Inflammatory macrophage (primary cell): ENCODE measurements at places on chromosomes 16 and 17.
A peak's percentile ranks its signal among the peaks of the same experiment; 100 is the strongest.

GRCh38 chr16:57551057-57551456, 8.6 kb downstream of the ADGRG5 start:
- DNase-seq: no peak

DNA sequence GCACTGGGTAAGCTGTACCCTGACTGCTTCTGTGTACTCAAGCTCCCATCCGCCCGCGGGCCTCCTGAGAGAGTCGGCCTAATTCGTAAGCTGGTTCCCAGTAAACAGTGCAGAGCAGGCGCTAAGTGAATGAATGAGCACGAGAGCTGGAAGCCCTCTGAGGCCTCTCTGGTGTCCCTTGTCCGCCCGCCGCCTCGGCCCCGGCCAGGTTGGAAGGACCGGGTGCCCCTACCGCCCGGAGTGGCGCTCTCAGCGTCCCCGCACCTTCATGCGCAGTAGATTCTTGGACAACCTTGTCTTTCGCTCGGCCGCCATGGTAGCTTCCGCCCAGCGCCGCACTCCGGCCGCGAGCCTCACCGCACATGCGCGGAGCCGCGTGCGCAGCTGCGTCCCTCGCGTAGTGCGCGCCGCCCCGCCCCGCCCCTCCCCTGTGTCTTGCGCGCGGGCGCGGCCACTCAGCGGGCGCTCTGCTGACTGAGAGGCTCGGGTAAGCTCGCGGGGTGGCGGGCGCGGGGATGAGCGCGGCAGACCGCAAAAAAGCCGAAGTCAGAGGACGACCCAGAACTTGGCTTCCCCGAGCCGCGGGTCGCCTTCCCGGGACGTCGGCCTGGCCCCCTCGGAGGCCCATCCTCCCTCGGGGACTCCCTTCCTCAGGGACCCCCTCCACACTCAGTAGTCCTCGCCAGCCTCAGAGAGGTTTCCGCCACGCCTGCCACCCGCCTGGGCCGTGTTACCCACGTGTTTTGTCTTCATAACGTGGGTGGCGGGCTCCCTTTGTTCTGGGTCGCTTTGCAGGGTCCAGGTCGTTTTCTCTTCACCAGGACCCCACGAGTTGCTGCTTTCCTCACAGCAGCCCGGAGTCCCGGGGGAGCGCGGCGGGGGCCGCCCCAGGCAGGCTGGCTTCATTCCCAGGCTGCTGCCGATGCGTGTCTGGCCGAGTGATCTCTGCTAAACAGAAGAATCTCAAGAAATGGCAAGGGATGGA, at the start of gene MPHOSPH6:
Gene MPHOSPH6, minus strand, starts transcription at position 364 of the 985 bp plus-strand sequence. Its CDS starts 49 bp downstream, at position 315.
- peak; percentile 96 for DNase-seq

DNA sequence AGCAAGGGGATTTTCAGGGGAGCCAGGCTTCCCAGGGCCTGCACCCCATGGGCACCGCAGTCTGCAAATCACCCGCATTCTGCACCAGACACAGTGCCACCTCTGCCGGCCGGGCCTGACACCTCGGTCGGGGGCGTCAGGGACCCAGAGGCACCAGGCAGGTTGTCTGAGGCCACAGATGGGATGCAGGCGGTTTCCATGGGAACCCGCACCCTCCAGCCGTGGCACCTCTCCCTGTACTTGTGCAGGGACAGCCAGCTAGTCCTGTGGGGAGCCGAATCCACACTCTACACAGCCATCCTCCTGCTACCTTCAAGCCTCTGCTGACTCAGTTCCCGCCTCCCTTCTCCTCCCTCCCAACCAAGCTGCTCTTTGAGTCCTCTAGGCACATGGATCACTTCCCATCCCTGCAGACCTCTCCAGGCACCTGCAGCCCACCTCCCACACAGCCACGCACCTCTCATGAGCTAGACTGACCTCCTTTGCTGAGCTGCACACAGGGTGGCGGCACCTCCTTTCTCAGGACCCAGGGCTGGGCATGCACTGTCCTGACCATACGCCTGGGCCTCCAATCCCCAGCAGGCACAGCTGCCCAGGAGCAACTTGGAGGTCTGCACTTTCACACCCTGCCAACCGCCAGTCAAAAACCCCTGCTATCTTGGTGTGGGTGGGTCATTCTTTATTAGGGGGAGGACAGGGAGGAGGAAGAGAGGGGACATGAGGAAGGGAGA, 119.5 kb downstream of the C16orf78 start:
- DNase-seq: no peak

DNA sequence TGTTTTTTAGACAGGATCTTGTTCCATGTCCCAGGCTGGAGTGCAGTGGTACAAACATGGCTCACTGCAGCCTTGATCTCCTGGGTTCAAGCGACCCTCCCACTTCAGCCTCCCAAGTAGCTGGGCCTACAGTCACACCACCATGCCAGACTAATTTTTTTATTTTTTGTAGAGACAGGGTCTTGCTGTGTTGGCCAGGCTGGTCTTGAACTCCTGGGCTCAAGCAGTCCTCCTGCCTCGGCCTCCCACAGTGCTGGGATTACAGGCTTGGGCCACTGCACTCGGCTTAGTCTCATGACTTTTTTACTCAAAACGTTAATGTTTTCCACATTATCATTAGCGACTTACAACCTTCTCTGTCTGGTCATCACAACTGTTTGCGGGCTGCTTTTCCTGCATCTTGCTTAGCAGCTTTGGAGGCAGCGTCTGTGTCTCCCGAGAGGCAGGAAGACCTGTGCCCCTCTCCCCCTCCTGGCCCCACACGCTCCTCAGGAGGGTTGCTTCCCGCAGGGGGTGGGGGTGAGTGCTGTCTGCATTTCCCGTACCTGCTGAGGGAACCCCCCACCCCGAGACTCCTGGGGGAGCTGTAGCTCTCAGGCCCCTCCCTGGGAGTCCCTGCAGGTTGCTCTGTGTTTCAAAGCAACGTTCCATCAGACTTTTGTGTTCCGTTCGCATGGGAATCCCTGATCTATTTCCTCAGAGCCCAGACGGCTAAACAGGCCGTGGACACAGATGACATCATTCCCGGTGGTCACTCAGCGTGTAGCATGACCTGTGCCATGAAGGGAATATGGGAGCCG, 52.6 kb downstream of the PGS1 start:
- no peak for DNase-seq

DNA sequence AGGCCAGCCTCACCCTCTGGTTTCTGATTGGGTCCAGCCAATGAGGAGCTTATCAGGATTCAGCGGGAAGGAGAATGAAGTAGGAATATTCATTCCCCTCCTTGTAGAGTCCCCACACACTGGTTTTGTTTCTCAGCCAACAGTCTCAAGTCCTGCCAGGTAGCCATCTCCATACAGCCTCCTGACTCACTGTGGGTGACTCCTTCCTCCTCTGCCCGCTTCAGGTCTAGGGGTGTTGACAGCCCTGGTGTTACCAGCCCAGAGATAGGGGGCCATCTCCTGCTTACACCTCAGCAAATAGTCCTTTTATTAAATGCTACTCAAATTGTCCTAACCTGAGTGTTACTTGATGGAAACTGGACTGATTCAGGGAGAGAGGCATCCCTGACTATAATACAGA, 4.0 kb upstream of the MFAP4 start:
- DNase-seq: no peak
